ENCODE measurements at places on chromosomes 6 and 20.

GRCh38 chr6:25963426-25964123 is 973 bp downstream of the TRIM38 start:
- no peak for DNase-seq

DNA sequence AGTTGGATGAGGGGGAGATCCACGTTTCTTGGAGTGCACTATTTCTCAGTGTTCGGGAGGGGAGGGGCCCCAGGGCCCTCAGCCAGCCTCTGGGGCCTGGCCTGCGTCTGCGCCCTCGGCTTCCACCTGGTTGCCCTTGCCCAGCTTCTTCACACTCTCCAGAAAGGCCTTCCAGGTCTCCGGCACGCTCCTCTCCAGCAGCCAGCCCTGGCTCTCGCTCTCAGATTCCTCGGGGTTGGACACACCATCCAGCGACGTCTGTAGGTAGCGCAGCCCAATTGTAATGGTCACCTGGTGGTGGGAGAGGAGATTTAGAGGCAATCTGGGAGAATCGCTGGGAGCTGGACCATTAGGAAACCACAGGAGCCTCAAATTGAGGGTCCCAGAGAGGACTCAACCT is 24.2 kb downstream of the PRPH2 start:
- DNase-seq = no peak

DNA sequence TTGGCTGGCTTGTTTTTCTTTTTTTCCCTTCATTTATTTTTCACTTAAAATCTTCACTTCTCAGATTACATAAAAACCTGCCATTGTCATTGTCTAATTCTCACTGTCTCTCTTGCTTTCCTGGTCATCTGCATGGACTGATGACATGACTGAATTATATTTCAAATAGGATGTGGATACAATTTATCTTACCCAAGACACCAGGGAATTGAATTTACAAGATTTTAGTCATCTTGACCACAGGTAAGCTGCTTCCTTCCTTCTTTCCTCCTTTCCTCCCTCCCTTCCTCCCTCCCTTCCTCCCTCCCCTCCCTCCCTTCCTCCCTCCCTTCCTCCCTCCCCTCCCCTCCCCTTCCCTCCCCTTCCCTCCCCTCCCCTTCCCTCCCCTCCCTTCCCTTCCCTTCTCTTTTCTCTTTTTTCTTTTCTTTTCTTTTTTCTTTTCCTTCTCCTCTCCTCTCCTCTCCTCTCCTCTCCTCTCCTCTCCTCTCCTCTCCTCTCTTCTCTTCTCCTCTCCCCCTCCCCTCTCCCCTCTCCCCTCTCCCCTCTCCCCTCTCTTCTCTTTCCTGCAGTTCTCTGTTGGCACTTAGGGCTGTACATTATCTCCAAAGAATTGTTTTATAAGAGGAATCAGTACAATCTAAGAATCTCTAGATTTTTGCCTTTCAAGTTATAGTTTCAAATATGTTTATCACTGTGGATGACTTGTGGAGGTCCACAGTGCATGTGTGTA is 171.5 kb downstream of the CARMIL1 start:
- DNase-seq = no peak

DNA sequence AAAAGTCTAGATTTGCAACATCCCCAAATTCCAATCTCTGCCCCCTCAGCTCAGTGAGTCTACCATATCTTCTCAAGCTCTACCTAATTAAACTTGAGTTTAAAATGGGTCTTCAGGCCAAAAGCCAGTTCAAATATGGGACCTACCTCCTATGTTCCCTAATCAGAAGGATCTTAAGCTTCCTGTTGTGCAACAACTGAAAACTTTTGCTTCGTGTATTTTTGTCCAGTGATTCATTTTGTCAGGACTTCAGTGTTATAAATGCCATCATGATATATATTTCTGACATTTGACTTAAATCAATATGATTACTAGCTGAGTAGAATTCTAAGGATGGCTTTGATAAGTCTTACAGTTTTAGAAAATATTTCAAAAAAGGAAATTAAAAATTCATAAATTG is 622.6 kb upstream of the PTCHD4 start:
- no peak for DNase-seq

GRCh38 chr20:38995536-38996044 is 33.4 kb downstream of the DHX35 start:
- DNase-seq = no peak

GRCh38 chr20:19968028-19968427 is 49.1 kb upstream of the NAA20 start:
- no peak for DNase-seq

GRCh38 chr20:62799873-62800272 is 3.6 kb downstream of the MRGBP start:
- DNase-seq = no peak

DNA sequence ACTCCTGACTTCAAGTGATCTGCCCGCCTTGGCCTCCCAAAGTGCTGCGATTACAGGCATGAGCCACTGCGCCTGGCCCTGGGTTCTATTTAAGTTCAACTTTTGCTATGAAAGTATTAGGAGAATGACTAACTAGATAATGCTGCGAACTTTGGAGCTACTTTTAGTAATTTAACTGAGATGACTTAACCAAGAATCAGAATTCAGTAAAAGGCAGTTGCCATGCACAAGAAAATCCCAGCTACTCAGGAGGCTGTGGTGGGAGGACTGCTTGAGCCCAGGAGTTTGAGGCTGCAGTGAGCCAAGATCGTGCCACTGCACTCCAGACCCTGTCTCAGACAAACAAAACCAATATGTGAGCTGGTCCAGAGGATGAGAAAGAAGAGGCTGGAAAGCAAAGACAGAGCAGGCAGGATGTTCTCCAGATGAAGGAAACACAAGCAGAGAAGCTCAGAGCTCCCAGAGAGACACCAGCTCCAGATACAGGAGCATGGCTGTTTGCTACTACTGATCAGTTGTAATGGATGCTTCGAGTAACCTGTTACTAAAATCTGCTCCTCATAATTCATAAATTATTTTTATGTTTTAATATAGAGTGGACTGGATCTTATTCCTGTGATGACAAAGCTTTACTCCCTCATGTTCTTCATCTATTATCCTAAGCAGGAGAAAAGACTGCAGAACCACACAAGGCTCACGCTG is 23.9 kb downstream of the ZNF217 start:
- DNase-seq = no peak

DNA sequence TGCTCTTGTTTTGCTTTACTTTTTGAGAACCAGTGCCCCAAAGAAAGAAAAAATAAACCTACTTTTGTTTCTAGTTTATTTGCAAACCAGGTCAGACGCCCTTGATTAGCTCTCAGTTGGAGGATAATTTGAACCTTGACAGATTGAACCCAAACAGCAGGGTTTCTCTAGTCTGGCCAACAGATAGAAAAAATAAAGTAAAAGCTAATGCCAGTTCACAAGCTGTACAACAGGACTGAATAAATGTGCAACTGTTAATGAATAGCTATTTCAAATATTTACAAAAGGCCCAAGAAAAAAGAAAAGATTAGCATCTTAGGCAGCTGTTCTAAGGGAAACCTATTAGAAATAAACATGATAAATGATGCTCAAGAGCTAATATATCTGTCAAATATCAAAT is 331.8 kb downstream of the CDKAL1 start:
- DNase-seq = no peak

DNA sequence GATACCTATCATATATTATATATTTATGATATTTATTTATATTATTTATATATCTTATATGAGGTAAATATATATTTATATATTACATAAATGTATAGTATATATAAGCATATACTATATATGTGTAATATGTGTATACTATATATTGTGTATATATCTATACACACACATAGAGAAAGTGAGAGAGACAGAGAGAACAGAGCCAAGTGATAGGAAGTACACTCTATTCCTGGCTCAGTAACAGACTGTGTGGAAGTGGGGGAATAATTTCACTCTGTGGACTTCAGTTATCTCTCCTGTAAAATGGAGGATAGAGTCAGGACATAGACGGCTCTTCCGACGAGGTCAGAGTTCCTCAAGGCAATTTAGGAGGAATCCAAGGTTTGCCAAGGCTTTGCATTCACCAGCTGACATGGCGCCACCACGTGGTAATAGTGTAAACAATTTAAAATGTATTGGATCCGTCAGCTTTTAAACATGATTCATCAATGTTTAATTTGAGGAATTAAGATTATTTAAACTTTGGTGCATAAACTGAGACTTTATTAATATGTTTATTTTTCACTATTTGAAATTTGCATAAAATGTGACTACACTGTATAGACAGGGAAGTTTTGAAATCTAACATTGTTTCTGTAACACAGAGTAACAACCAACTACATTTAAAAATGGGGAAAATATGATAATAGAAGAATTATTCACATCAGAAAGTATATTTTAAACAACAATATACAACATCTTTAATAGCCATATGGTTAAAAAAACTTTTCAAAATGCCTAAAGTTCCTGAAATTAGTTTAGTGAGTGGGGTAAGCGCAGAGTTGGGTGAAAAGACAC is 75.4 kb upstream of the TMEM244 start:
- no peak for DNase-seq

GRCh38 chr20:61868466-61869090 is 197.1 kb downstream of the TAF4 start:
- no peak for DNase-seq

DNA sequence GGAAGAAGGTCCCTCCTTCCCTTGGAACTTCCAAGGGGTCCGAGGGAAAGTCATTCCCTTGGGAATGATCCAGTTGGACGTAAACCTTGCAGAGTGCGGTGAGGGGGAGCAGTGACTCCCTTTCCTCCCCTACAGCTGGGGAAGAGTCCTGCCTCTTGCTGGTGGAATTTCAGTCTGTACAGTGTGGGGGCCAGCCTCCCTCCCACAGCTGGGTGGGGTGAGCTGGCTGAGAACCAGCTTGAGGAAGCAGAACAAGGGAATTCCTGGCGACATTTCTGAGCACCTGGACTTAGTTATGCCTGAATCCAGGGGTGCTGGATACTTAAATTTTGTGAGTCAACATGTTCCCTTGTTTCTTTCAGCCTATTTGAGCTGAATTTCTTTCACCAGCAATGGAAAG is 152.0 kb downstream of the ANKRD60 start:
- no peak for DNase-seq

- DNase-seq = no peak
Observed at GRCh38 chr6:52929321-52930164, 20.0 kb upstream of the GSTA3 start.

DNA sequence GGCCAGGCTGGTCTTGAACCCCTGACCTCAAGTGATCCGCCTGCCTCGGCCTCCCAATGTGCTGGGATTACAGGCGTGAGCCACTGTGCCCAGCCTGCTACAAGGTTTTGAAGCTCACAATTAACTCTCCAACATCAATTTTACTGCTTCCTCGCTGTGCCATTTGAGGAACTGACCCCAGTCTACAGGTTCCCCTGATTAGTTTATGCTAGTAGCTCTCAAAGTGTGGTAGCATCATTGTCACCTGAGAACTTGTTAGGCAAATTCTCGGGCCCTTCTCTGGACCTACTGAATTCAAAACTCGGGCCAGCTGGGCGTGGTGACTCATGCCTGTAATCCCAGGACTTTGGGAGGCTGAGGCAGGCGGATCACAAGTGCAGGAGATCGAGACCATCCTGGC is 49.4 kb downstream of the MCUR1 start:
- no peak for DNase-seq

- DNase-seq = no peak
Observed at GRCh38 chr6:5670381-5670780, 336.3 kb downstream of the NRN1 start.

GRCh38 chr6:16704401-16705045 is 56.7 kb downstream of the ATXN1 start:
- DNase-seq = no peak

DNA sequence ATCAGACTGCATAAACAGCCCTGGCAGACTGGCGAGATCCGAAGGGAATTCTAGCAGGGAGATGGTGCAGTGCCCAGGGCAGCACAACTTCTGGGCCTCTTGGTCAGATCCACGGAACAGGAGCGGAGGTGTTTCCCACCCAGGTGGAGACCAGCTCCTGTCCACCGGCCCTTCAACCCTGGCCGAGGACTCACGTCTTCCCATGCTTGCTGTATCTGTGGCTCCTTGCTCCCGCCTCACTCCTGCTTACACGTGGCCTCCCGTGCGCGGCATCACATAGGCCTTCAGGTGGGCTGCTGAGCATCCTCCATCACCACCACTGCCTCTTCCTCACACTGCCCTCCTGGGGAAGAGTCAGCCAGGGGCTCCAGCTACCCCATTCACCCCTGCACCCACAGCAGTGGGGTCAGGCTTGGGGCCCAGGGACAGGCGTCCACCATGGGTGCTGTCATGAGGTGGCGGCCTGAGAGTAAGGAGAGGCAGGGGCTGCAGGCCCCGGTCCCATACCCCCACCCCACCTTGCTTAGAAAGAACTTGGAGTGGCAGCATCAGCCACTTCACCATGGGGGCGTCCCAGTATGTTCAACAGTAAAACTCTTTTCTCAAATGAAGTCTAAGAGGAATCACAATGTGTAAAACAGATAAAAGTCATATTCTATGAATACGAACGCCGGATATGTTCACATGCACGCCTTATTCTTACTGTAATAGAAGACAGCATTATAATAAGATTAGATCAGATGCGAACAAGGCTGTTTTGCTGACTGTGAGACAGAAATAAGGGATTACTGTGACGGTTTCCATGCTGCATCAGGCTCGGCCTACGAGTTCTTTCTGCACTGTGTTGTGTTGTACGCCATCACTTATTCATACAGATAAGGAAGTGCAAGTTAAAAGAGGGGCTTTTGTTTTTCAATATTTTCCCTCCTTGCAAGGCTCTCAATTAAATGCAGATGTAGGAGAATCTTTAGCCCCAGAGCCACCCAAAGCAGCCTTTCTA is 165.4 kb downstream of the GRM4 start:
- peak; percentile 52 for DNase-seq

DNA sequence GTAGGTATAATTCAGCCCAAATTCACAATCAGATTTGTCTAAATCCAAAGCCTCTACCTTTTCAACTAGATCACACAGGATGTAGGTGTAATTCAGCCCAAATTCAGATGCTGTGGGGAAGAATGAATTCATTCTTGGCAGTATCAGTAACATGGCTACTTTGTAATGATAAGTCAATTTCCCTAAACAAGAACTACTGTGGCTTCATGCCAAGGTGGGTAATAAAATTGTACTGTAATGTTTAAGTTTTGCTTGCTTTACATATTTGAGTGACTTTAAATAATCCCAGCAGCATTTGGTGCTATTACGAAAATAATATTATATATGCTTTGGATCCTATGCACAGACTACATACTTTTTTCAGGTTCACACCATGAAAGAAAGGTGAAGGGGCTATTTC is 239.1 kb downstream of the HDGFL1 start:
- DNase-seq = no peak
